ENCODE measurements at places on chromosomes 13 and 19.

GRCh38 chr13:96089749-96090239 is at the start of gene HS6ST3:
Gene HS6ST3, plus strand, starts transcription at chr13:96090107.
- DNase-seq = no peak

GRCh38 chr13:75804054-75804453 is 167.9 kb downstream of the LMO7 start:
- DNase-seq = no peak

DNA sequence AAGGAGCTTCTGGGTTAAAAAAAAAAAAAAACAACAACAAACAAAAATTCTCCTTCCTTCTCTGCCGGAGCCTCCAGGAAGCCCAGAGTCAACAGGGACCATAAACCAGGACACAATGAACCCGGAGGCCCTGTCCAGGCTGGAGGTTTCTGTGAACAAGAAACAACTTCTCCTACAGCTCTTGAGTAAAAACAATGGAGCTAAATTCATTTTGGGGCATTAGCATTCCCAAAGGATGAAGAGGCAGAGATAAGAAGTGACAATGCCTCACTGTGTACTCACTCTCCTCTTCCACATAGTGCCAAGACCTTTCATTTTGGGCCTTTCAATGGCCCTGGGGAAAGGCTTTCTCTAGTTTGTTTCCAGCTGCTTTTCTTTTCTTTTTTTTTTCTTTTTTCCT is 9.0 kb downstream of the RHPN2 start:
- no peak for DNase-seq

GRCh38 chr13:36806102-36806501 is 12.9 kb upstream of the RFXAP start:
- DNase-seq = no peak

DNA sequence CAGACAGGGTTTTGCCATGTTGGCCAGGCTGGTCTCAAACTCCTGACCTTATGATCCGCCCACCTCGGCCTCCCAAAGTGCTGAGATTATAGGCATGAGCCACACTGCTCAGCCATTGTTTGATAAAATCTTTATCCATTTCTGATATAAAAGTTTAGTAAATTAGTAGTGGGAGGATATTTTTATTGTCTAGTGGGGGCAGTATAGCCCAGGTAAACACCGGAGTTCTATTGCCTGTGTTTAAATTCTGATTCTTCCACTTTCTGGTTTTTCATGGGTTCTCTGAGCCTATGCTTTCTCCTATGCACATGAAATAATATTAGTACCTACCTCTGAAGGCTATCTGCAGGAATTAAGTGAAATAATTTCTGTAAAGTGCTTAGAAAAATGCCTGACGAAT is 20.1 kb upstream of the ARHGEF18 start:
- DNase-seq = no peak

- no peak for DNase-seq
Measured at GRCh38 chr19:16850133-16850532, 20.9 kb downstream of the SIN3B start.

DNA sequence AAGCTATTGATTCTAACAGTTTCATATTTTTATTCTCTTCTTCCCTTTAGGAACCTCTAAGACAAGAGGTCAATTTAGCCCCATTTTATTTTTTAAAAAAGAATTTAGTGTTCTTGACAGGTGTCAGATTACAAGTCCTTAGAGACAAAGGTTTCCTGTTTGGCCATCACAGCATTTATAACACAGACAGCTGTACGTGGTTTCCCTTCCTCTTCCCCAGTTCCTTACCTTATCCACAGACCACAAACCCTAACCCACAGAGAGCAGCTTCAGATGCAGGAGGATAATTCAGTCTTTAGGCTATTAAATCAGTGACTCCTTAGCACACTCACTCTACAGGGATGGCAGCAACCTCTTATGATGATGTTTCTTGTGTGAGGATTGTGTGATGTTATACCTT is 1210.1 kb downstream of the DIAPH3 start:
- no peak for DNase-seq

GRCh38 chr13:56515441-56515840 is 625.3 kb upstream of the PRR20A start:
- DNase-seq = no peak

GRCh38 chr13:97502181-97502580 is 68.2 kb downstream of the RAP2A start:
- no peak for DNase-seq

DNA sequence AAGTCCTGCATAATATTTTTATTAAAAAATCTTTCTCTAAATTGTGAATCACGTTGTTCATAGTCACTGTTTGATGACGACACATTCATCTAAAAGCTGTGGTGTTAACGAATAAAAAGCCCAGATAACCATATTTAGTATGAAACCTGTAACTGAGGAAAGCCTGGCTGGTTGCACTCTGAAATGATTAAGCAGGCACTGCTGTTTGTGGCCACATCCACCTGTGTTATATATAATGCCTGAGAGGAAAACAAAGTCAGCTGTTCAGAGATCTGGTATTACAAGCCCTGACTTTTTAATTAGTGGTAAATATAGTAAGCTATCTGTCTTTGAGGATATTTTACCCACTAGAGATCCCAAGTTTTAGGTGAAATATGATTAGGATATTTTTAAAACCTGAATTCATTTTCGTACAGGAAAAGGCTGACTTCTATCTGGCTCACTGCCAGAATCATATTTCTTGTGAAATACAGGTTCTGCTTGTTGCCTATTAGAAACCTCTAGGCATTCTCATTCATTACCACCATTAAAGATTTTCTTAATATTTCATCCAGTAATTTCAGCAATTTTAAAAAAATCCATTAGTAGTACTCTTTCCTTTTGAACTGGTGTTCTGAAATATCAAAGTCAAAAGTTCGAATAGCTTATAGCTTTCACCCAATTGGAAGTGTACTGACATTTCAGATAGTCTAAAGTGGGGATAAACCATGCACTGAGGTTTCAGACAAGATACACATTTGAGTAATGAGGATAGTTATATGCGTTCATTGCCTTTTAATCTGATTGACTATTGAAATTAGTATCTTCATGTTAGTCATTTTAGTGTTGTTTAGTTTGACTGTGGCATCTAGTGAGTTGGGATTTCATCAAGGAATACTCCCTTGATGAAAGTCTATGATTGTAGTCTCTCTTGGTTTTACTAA is 79.7 kb downstream of the LMO7 start:
- DNase-seq = no peak

DNA sequence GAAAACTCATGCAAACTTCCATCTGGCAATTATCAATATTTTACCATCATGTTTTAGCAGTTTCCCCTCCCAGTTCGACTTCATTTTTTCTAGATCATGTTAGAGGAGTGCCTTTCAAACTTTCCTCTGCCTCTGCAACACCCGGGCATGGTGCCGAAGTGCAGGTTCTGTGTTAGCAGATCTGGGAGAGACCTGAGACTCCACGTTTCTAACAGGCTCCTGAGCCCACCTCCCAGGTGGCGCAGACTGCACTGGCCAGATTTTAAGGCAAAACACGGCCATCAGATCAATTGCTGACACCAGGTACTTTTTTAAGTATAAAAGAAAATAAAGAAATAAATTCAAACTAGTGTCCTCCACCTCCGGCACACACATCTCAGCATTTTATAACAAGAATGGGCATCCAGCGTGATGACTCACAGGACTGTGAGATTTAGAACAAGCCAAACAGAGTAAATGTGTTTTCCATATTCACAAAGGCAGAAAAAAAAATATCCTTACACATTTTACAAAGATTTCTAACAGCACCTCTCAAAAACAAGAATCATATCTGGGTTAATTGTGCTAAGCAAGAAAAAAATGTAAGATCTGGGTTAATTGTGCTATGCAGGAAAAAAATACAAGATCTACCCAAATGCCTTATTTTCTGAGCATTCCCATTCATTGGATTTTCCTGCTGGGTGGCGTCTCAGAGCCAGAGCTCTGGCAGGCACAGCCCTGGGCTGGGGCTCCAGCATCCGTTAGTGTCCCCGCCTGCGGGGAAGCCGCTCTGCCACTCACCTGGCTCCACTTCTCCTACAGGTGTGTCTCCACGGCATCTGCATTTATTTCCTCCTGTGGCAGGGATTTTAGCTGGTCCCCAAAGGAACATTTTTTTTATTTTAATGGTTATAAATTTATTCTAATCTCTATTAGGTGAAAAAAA is 127.9 kb upstream of the SOX1 start:
- DNase-seq = no peak

DNA sequence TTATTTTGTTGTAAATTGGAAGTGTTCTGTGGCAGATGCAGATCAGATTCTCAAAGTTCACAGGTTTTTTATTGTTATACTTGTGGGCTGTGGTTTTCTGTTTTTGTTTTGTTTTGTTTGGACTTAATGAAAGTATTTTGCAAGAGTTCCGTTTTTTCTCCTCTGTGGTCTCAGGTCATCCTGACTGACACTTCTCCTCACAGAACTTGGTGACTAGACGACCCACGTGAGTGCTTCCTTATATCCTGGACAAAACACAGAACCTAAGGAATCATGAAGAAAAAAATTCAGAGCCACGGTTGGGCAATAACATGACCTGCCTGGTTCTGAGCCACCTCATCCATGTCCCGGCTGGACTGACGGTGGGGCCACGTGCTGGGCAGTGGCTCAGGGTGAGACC is 2.5 kb upstream of the RFPL4AL1 start:
- no peak for DNase-seq

GRCh38 chr13:50126263-50126992 is 111.2 kb downstream of the KCNRG start:
- DNase-seq = no peak

DNA sequence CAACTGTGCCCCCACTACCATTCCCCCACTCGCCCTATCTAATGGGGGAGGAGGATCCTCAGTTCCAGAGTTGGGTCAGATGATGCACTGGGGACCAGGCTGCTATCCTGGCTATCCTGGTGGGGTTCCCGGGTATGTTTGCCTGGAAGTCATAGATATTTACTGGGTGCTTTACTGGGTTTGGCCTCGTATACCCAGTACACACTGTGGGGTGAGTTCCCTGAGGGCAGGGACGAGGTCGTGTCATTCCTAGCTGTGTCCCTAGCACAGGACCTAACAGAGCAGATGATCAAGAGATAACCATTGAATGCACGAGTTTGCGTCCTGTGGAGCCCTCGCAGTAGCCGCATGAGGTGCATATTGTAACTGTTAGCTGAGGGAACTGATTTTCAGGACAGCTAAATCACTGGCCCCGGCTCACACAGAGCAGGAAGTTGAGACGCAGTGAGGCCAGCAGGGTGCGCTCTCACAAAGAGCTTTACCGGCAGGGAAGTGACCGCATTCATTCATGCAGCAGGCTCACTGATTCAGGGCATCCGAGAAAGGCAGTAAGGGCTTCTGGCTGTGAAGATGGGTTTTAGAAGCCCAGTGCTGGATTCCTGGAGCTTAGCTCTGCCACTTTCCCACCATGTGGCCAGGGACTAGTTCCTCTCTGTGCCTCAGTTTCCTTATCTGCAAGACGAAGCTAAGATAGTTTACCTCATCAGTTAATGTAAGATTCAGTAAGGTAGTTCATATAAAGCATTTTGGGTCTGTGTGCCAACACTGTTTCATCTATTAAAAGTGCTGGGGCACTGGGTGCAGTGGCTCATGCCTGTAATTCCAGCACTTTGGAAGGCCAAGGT is 6.0 kb downstream of the RUVBL2 start:
- DNase-seq = no peak

DNA sequence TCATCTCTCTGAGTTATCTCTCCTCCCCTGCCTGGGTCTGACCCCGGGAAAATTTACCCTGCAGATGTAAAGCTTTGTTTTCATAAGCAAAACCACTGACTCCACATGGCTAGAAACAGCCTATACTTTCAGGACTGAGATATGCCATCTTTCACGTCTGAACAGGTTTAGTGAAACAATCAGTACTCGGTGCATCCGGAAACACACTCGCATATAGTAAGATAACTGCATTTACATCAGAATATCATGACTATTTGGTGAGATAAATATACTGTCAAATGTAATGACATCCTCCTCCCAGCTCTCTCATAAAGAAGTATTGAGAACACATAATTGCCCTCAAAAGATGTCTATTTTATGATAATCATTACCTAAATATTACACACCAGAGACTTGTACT is 172.8 kb downstream of the EFNB2 start:
- DNase-seq = no peak

DNA sequence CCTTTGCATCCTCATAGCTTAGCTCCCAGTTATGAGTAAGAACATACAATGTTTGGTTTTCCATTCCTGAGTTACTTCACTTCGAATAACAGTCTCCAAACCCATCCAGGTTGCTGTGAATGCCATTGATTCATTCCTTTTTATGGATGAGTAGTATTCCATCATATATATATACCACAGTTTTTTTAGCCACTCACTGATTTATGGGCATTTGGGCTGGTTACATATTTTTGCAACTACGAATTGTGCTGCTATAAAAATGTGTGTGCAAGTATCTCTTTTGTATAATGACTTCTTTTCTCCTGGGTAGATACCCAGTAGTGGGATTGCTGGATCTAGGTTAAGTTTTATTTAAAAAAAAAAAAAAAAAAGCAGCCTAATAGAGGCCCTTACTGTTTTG is 14.1 kb downstream of the TNFRSF19 start:
- DNase-seq = no peak

DNA sequence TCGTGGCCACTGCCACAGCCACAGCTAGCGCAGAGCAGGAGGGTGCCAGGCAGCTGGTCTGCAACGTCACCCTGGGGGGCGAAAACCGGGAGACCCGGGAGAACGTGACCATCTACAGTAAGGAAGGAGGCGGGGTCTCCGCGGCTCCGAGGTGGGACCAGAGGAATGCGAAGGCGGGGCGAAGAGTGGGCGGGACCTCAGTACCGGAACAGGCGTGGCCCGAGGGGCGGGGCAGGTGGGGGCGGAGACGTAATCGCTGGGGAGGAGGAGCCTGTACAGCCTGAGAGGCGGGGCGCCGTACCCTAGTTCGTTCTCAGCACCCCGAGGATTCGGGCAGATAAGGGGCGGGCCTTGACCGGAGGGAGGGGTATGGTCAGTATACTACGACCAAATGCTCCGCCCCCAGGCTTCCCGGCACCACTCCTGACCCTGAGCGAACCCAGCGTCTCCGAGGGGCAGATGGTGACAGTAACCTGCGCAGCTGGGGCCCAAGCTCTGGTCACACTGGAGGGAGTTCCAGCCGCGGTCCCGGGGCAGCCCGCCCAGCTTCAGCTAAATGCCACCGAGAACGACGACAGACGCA is 2.5 kb downstream of the ICAM5 start:
- no peak for DNase-seq

DNA sequence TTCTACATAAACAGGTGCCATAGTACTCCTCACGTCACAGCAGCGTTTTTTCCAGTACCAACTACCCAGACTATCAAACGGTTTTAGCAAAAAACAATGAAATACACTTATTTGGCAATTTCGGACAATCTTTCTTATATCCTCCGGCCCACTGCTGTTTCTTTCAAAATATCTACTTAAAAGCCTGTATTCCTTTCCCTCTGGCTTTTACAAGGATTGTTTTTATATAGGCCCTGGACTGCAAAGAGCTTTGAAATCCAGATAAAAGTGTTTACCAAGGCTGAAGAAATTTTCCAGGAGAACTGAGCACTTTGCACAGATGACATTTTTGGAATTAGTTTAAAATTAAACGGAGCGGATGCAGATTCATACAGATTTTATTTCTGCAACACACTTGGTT is 255.9 kb upstream of the STARD13 start:
- no peak for DNase-seq

- no peak for DNase-seq
Measured at GRCh38 chr19:14054721-14055120, 7.2 kb downstream of the PALM3 start.

- no peak for DNase-seq
Measured at GRCh38 chr19:13396250-13397080, 109.8 kb downstream of the CACNA1A start.

GRCh38 chr13:59112221-59112718 is 1051.5 kb downstream of the DIAPH3 start:
- no peak for DNase-seq
